Activated naive CD4-positive, alpha-beta T cell treated with Interleukin-2 at 50 U/mL for 16 hours (primary cell): ENCODE measurements at places on chromosomes 1 and 21.

- no peak for DNase-seq
These were observed 38.9 kb upstream of the CDC14A start for GRCh38 chr1:100313382-100313781.

- no peak for DNase-seq
These were observed 22.9 kb downstream of the SYT2 start for GRCh38 chr1:202687370-202687769.

DNA sequence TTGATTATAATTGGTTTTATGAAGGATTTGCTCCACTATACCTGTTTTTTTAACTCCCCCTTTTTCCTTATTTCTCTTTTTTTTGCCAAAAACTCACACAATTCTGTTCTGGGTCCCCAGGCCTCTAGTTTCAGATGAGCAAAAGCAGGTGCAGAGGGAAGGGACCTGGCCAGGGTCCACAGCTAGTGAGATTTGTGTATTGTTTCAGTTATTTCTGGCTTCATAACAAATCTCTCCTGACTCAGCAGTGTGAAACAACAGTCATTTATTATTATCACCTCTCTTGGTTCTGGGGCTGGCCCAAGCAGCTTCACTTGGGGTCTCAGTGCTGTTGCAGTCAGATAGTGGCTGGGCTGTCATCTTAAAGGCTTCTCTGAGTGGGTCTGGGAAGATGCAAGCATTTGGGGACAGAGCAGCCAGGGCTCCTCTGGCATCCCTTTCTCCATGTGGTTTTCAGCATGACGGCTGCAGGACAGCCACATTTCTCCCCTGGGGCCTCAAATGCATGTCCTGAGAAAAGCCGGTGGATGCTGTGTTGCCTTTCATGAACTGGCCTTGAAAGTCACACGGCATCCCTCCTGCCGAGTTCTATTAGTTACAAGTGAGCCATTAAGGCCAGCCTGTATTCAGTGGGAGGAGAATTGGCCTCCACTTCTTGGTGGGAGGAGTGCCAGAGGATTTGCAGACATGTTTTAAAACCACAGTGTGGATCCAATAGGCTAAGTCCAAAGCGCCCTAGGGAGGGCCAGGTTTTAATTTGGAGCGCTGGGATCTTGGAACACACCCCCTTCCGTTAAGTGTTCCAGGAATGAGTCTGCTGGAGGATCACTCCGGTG is 137.1 kb downstream of the CAMTA1 start:
- no peak for DNase-seq

GRCh38 chr1:69451196-69451595 is 116.5 kb upstream of the LRRC7 start:
- DNase-seq: no peak
